ENCODE measurements at places on chromosomes 6 and 20.
A peak's percentile ranks its signal among the peaks of the same experiment; 100 is the strongest.

- DNase-seq, result no peak
These were observed 60.6 kb upstream of the NCOA3 start for GRCh38 chr20:47440857-47441773.

- no peak for DNase-seq
These were observed 139.5 kb upstream of the CDH4 start for GRCh38 chr20:61112515-61112914.

DNA sequence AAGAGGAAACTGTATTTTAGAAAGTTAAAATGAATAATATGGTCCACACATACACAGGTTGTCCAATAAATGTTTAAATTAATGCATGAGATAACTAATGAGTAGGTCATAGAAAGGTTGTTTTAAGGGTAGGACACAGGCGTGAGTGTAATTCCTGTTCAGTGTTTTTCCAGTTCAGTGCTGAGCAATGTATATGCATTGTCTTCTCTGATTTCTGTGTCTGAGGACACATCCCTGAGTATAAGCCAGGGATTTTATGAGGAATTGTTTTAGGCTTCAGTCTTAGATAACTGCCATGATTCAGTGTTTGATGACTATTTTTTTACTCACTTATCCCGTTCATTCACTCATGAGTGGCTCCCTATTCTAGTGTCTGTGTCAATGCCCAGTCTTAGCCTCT lies 298.5 kb upstream of the TBX18 start:
- no peak for DNase-seq

DNA sequence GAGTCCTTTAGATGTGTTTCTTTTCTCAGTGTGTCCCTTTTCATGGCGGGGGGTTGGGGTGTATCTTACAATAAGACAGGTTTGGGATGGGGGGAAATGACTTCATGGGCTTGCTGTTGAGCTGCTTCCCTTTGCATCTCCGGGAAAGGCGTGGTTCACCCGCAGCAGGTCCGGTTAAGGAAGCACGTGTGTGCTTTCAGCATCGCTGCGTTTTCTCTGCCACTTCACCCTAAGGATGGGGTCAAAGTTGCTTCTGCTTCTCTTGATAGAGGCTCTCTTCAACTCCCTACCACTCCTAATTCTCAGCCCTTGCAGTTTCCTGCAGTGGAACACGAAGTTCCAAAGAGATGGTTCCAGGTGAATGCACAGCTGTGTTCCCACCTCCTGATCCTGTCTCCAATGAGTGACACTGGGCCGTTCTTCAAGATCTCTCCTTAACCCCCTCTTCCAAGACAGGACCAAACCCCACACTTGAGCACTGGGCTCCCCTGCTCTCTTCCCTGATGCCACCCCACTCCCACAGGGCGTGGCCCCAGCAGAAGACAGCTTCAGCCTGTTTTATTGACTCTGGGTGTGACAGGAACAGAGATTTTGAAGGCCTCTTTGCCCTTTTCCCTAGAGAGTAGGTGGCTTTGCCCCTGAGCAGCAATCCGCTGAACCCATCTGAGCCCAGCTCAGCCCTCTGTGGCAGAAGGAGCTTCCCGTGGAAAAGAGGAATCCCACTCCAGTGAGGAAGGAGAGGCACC lies 85.2 kb downstream of the PLEKHG1 start:
- DNase-seq, result no peak

DNA sequence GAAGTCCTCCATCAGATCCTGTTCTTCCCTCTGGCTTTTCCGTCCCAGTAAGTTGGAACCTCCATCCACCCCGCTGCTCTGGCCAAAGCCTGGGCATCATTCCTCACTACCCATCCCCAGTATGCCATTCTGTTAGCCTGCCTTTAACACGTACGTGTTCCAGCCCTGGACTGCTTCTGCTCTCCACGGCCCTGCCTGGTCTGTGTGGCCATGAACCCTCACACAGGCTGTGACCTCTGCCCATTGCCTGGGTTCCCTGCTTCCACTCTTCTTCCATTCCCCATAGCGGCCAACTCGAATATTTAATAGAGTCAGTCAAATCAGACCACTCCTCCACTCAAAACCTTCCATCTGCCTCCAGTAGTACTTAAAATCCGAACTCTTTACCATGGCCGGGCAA lies 29.4 kb downstream of the RALGAPA2 start:
- DNase-seq, result no peak

GRCh38 chr6:35972471-35973367 lies 51.7 kb downstream of the SLC26A8 start:
- no peak for DNase-seq

- no peak for DNase-seq
These were observed 23.0 kb upstream of the LYRM2 start for GRCh38 chr6:89661559-89661958.

DNA sequence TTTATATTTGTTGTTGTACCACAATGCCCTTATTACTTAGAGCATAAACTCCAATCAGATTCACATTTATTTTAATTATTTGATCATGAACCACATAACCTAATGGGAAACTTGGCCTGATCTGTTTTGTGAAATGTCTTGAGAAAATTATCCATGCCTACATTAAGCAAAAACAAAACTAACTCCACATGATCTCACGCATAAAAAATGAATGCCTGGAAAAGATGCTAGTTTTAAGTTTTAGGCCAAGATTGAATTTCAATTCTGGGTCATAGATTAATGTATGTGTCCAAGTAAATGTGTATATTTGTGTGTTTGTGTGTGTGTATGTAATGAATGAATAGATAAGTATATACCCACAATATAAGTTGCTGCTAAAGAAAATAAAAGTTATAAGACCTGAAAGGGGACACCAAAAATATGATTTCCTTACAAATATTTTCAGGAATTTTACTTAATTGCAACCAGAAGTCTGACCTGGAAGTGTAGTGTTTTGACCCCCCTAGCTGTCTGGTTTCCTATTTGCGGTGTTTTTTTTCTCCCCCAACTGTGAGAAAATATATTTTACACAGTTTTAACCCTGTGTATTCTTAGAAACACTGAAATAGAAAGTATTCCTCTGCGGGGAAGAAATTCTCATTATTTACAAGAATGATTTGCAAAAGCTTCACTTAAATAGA lies 97.2 kb downstream of the JAG1 start:
- no peak for DNase-seq

DNA sequence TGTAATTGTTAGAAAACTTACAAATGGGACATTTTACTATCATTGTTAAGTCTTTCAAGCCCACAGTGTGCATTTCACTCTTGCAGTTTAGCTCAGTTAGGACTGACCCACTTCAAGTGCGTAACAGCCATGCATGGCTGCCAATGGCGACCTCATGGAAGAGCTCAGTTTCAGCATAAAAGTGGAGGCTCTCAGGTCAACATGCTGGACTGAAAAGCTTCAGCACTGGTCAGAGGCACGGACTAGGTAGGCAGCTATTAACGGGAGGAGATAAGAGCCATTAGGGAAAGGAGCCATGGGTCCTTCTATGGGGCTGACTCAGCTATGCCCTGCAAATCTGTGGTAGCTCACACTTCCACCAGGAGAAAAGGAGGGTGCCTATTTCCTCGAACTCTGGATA lies 101.8 kb downstream of the TTLL2 start:
- DNase-seq, result no peak

DNA sequence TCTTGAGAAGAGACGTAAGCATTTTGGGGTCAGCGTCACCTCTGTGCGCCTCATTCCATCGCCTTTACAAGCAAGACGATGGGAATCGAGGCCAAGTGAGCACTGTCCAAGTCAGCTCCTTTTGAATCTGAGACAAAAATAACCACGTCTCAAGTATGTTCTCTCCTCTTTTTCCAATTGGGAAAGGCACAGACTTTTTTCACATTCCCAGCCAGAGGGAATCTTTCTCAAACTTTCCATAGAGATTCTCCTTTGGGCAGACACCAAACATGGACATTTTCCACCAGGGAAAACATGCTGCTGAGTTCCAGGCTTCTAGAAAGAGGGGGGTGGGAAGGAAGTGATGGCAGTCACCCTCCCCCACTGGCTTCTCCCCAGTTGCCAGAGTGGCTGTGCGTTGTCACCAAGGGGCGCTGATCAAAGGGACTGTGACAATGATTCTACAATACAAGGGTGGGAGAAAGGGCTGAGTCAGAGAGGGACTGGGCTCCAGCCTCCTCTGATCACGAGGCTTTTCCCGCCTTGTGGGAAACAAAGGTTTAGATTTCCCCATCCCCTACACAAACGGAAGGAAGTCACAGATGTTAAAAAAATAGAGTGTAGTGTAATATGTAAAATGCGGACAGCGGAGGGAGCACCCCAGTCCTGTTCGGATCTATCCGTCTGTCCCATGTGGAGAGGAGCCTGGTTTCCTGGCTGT lies 281.9 kb upstream of the RNF24 start:
- DNase-seq, result no peak

GRCh38 chr6:156776840-156777576 lies at the start of gene ARID1B:
Gene ARID1B (plus strand): TSS chr6:156777378. CDS start chr6:156777681, 303 bp downstream.
- DNase-seq, result peak; percentile 93

- peak; percentile 86 for DNase-seq
These were observed 82.3 kb upstream of the CLDN20 start for GRCh38 chr6:155181498-155181897.

- no peak for DNase-seq
These were observed 3.6 kb downstream of the RPS21 start for GRCh38 chr20:62390317-62391164.

- no peak for DNase-seq
These were observed 2.5 kb downstream of the PERP start for GRCh38 chr6:138104618-138105213.

GRCh38 chr6:52582996-52583395 lies 6.1 kb upstream of the TRAM2 start:
- DNase-seq, result no peak

DNA sequence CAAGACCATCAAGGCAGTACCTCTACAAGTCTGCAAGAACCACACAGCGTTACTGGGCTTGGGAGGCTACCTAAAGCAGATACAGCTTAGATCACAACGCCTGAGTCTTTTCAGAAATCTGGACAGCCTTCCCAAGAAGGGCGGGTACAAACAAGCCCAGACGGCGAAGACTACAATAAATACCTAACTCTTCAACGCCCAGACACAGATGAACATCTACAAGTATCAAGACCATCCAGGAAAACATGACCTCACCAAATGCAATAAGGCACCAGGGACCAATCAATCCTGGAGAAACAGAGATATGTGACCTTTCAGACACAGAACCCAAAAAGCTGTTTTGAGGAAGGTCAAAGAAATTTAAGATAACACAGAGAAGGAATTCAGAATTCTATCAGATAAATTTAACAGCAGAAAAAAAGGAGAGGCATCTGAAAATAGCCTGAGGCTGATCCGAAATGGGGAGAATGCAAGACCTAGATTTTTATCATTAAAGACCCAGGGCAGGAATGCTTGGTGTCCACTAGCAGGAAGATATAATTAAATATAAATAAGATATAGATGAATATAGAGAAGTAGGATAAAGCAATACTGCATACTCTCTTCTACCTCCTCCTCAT lies 131.7 kb upstream of the COL21A1 start:
- DNase-seq, result no peak

DNA sequence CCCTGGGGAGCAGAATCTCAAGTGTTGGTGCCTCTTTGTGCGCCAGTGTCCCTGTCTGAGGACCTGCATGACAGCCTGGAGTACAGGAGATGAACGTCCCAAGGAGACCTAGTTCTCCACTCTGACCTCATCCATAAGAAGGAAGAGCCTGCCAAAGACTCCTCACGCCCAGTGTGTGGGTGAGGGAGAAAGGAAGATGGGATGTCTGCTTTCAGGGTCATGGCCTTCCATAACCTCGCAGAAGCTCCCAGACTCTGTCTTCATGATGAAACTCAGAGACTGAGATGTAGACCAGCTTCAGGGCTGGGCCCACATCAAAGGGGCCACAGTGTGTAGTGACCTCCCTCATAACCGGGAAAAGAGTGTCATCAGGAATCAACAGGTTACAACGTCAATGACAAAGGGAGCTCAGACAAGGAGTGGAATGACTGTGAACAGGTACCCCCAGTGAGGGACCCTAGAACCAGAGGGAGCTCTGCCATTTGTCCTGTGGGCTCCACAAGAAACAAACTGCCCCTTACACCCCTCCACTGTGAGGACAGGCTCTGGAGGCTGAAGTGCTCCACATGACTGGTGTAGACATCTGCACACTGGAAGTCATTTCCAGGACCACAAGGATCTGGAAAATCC lies 8.1 kb downstream of the HLA-DQB1 start:
- no peak for DNase-seq

Measured in GM12865 (cell line).